ENCODE measurements at places on chromosomes 11 and 22.

- no peak for DNase-seq
Measured at GRCh38 chr11:77908835-77909234, 85.6 kb downstream of the INTS4 start.

DNA sequence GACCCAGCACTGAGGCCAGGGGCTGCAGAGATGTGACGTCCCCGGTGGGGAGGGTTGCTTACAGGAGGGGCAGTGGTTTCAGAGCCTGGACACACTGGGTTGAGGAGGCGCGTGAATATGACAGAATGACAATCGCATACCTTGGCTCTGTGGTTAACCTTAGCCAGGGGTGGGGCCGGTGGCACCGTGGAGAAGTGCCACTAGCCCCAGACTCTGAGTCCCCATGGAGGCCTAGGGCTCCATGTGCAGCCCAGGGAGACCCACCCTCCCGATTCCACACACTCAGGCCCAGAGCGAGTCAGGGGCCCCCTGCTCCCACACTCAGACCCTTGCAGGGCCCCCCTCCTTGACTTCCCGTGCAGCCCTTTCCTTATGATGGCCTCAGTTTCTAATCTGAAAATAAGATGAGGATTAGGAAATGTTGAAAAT lies 3.6 kb upstream of the ACR start:
- no peak for DNase-seq

DNA sequence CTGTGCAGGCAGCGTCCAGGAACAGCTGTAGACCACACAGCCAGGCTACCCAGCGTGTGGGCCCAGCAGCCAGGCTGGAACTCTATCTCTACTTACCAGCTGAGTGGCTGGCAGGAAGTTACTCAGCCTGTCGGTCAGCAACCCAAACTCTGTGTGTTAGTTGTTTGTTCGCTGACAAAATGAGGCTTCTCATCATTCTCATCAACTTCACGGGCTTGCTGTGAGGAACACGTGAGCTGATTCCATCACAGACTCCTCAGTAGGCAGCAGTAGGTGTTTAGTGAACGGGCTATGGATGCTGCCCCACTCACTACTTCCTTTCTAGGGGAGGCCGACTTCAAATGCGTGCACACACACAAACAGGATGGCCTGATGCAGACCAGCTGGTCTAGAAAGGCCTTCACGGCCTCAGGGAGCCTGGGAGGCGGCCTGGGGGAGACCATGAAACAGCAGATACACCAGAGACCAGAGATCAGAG lies 830 bp upstream of the SPDYC start:
- DNase-seq: no peak

- no peak for DNase-seq
Measured at GRCh38 chr11:121451178-121451985, 732 bp upstream of the SORL1 start.

DNA sequence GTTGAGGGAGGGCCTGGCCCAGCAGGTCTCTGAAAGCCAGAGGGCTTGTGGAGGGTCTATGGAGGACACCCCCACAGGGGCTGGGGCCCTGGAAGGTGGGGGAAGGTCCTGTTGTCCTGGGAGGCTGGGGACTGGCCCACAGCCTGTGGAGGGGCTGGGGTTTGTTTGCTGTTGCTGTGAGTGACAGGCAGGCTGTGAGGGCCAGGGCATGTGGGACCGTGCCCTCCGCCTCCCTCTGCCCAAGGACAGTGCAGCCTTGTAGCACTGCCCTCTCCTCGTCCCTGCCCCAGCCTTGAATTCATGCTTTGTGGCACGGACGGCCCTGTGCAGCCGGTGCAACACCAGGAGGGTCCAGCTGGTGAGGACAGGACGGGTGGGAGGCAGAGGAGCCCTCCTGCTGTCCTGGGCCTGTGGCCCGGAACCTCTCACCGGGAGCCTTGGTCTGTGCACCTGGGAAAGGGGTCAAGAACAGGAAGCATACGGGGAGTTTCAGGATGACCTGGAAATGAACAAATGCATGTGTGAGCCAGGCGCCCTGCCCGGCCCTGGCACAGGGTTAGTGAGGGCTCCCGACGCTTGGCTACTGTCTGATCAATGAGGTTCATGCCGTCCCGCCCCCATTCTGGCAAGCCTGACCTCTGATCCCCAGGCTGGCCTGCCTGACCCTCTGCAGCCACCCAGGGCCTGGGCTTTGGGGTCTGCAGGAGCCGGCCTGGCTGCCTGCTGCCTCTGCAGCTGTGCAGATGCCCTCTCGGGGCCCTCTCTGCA lies 37.4 kb upstream of the PRODH start:
- no peak for DNase-seq

DNA sequence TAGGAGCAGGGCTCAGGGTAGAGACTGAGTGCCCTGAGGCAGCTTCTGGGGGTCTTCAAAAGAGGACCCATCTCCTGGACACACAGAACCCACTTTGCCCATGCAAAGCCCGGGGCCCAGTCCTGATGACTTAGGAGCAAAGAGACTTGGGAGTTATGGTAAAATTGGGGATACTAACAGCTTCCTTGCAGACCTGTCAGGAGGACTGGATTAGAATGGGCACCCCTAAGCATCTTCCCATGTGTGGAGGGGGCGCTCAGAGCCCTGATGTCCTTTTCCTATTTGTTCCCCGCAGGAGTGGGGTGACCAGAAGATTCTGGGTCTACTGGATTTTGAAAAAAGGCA lies 100.0 kb downstream of the WNT7B start:
- DNase-seq: no peak

GRCh38 chr22:41597635-41597953 lies 8.0 kb upstream of the PMM1 start:
- DNase-seq: no peak

- no peak for DNase-seq
Measured at GRCh38 chr11:19769820-19770219, 57.2 kb downstream of the NAV2 start.

DNA sequence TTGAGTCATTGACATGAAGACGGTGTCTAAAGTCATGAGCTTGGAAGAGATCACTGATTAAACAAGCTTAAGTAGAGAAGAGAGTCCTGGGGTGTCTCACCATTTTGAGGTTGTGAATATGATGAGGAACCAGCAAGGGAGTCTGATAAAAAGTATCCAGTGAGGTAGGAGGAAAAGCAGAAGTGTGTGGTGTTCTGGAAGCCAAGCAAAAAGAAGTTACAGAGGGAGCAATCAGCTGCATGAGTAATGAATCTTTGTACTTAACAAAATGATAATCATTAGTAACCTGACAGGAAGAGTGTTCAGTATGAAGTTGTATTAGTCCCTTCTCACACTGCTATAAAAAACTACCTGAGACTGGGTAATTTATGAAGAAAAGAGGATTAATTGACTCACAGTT lies 131.3 kb downstream of the C11orf87 start:
- DNase-seq: no peak

DNA sequence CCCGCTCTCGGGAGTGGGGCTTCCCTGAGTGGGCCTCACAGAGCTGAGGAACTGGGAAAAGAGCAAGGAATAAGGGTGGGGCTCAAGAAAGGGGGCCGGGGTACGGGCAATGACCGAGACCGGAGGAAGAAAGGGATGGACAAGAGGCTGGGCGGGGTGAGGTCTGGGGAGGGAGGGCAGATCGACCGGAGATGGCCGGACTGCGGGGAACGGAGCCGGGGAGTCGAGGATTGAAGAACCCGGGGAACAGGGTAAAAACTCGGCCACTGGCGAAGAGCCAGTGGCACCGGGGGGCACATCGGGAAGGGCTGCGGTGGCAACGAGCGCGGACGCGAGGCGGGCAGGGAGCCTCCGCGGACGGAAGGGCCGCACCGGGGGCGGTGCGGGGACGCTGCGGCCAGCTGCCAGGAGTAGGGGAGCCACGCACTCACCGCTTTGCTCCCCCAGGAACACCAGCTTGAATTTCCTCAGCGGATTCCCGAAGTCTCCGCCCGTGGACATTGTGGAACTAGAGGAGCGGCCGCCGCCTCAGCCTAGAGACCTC lies 667 bp downstream of the RAB6A start:
- DNase-seq: no peak

GRCh38 chr11:1947592-1948237 lies 583 bp downstream of the MRPL23 start:
- DNase-seq: no peak

- DNase-seq: no peak
Measured at GRCh38 chr11:10017911-10018310, 276.1 kb downstream of the SBF2 start.

DNA sequence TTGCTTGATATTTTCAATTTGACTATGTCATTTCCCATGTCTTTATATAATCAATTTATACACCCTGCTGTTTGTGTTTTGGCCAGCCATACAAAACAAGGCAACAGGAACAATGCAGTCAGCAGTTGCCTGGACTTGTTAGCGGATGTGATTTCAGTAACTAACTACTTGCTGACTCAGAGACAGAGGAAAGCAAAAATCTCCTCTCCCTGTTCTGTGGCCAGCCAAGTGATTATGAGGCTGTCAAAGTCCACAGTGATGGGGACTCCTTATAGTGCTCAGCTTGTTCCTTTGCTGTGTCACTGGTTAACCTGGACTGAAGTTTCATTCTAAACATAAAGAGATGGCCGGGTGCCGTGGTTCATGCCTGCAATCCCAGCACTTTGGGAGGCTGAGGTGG lies 32.6 kb upstream of the APLP2 start:
- no peak for DNase-seq

- no peak for DNase-seq
Measured at GRCh38 chr11:27963370-27963769, 144.6 kb downstream of the KIF18A start.

DNA sequence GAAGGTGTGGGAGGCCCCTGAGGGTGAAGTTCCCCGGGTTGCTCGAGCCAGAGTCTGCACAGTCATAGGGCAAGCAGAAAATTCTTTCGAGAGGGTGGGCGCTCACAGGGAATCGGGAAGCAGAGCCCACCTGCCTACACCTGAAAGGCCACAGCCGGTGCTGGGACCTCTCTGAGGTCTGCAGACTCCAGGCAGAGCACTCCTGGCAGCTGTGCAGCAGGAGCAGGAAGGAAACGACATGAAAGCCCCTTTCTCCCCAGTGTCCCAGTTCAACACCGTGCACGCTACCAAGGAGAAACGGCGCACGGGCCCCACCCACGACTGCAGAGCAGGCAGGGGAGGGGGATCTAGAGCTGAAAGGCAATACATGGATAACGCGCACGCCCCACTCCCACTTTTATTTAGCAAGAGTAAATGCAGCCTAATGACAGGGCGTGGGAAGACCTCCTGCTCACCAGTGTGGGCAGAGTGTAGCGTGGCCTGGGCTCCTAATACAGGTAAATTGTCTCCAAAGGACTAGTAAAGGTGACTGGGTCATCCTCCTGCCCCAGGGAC lies 13.5 kb downstream of the DHCR7 start:
- DNase-seq: no peak

DNA sequence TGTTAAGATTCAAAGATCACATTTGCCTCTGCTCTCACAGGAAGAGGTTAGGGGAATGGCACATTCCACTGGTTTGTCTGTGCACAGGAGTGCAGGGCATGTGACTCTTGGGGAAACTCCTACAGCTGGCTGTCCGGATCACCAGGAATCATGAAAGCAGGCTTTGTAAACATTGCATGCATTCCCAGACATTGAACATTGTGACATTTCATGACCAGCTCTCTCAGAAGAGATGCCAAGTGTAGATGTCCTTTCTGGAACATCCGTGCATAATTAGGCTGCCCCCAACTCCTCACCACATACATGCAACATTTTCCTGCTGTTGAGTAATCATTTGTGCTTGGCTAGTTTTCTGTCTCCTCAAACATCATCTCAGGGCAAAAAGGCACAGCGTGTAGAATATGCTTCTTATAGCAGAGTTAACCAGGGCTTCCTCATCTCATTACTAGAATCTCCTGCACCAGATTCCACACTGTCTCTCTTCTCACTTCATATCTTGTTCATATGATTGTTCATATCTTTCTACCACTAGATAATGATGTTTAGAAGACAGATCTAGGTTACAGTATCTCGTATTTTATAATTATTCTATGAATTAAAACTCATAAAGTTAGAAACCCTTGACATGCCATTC lies 694.7 kb downstream of the NTM start:
- no peak for DNase-seq

GRCh38 chr11:34604145-34604544 lies 16.7 kb upstream of the EHF start:
- DNase-seq: no peak

All from NCI-H774 (cell line).